ENCODE measurements at places on chromosomes 3 and 15.

GRCh38 chr3:171242170-171242569, 215.7 kb upstream of the SLC2A2 start:
- no peak for DNase-seq

DNA sequence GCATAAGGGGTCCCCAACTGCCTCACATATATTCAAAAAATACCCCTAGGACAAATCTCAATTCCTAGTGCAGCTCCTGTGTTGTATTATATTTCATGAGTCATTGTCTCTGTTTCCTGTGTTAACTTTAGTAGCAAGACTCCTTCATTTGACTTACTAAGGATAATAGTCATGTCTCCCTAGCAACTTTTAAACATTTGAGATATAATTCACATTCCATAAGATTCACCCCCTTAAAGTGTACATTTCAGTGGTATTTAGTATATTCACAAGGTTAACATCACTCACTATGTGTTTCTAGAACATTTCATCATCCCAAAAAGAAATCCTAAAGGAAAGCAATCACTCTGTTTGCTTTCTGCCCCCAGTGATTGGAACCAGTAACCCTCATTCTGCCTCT, 121.3 kb upstream of the WNT7A start:
- DNase-seq: no peak

GRCh38 chr3:129213238-129213637, 29.5 kb upstream of the CNBP start:
- DNase-seq: no peak

GRCh38 chr3:139124197-139124596, 79.5 kb upstream of the PRR23C start:
- no peak for DNase-seq

DNA sequence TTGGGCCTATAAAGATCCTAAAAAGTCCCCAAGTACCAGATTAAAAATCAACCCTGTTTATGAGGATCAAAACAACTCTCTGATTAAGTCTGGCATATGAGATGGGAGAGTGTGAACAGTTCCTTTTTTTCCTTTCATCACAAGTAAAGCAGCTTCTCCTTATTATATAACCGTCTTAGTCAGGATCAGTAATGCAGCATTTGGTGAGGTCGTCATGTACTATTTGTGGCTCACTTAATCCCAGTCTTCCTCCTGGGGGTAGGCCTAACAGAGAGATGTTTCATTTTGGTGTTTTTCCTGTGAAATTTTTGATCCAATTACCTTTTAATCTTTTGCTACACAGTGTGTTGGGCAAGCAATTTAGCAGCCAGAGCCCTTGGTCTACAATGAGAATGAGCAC, 333.1 kb upstream of the KCNMB2 start:
- peak; percentile 49 for DNase-seq

GRCh38 chr3:128276146-128276435, 122.8 kb downstream of the EEFSEC start:
- no peak for DNase-seq

GRCh38 chr3:133910422-133910821, 14.7 kb upstream of the RAB6B start:
- DNase-seq: no peak

- DNase-seq: peak; percentile 62
Observed at GRCh38 chr15:56869573-56869972, 48.9 kb upstream of the TCF12 start.

- DNase-seq: no peak
Observed at GRCh38 chr3:14531856-14532395, 8.2 kb downstream of the GRIP2 start.

- no peak for DNase-seq
Observed at GRCh38 chr3:141708367-141708766, 29.7 kb upstream of the RNF7 start.

DNA sequence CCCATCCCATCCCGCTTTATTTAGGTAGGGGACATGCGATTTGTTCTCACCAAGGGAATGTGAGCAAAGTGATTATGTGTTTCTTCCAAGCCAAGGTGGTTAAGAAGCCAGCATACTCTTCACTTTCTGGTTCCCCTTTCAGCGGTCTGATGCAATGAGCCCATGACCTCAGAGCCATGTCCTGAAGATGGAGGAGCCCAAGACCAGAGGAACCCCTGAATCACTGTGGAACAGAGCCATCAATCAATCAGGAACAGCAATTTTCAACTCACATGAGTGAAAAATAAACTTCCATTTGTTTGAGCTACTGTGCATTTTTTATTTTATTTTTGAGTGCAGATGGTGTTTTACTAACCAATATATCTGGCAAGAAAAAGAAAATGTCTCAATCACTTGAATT, 10.8 kb downstream of the THRB start:
- DNase-seq: no peak

DNA sequence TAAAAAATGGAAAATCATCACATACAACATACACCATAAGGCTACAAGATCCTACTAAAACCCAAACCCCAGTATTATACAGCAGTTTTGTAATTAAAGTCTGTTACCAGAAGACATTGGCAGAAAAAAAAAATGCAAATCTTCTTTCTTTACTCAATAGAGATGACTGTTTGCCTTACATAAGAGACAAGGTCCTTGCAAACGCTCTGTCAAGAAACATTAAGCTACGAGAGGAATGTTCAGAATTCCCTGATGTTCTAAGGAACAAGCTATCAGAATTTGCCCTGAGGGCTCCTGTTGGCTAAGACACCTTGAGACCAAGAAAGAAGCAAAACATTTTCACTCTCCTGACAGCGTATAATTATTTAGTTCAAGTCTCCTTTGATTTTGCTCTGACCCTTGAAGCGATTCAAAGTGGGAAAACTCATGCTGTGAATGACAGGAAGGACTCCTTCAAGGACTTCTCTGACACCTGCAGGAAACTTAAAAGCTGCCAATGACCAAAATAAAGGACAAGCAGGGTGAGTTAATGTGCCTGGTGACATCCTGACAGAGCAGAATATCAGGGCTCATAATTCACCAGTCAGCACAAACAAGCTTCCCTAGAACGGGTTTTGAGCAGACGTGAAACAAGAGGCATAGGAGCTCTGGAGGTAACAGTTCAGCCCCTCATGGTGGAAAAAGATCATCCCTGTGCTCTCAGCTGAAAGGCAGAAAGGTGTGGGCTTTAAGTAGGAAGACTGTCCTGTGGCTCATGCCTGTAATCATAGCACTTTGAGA, 2.5 kb downstream of the SCAMP2 start:
- no peak for DNase-seq

Data from KBM-7 (cell line).